ENCODE measurements at places on chromosomes 3 and 15. TPM values are rescaled to one million over a fixed set of nuclear protein-coding genes. Genes with fewer than 3 reads are reported as not detected.

RTP3 gene
- polyA plus RNA-seq, result not detected

MITF gene
- 1.7 TPM for polyA plus RNA-seq

CTXND1 gene
- not detected for polyA plus RNA-seq

TRPM1 gene
- polyA plus RNA-seq, result not detected

IP6K2 gene
- 178 TPM for polyA plus RNA-seq

- H3K27me3 ChIP-seq, result no peaks in the 10 kb centered on the region
- no peak for DNase-seq
- peaks cover 38% of the 10 kb centered on the region for H3K36me3 ChIP-seq
- H3K4me1 ChIP-seq, result no peaks in the 10 kb centered on the region
Measured at GRCh38 chr3:158094235-158095110, 11.7 kb downstream of the SHOX2 start.

DNA sequence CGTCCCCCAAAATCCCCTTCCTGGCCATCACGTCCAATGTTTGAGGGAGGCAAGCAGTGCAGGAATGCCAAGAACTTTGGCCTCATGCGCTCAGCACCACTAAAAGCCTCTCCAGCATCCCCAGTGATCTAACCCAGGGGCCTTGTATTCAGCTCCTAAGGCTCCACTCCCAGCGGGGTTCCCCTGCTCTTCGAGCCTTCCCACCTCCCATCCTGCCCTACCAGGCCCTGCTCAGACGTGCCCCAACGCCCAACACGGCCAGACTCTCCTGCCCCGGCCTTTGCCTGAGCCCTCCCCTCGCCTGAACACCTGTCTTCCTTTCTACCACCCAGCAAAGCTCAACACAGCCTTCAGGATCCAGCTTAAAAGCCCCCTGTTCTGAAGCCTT lies 30.5 kb downstream of the PLXND1 start:
- H3K27me3 ChIP-seq, result no peaks in the 10 kb centered on the region
- no peaks in the 10 kb centered on the region for H3K36me3 ChIP-seq
- no peaks in the 10 kb centered on the region for H3K4me1 ChIP-seq
- H3K27ac ChIP-seq, result no peak overlapping the region
- no peak overlapping the region for H3K4me3 ChIP-seq

GRCh38 chr3:194320744-194321243 lies 30.3 kb downstream of the CPN2 start:
- H3K27ac ChIP-seq, result no peak overlapping the region
- H3K4me3 ChIP-seq, result no peak overlapping the region
- peaks cover 23% of the 10 kb centered on the region for H3K4me1 ChIP-seq
- H3K27me3 ChIP-seq, result no peaks in the 10 kb centered on the region

DNA sequence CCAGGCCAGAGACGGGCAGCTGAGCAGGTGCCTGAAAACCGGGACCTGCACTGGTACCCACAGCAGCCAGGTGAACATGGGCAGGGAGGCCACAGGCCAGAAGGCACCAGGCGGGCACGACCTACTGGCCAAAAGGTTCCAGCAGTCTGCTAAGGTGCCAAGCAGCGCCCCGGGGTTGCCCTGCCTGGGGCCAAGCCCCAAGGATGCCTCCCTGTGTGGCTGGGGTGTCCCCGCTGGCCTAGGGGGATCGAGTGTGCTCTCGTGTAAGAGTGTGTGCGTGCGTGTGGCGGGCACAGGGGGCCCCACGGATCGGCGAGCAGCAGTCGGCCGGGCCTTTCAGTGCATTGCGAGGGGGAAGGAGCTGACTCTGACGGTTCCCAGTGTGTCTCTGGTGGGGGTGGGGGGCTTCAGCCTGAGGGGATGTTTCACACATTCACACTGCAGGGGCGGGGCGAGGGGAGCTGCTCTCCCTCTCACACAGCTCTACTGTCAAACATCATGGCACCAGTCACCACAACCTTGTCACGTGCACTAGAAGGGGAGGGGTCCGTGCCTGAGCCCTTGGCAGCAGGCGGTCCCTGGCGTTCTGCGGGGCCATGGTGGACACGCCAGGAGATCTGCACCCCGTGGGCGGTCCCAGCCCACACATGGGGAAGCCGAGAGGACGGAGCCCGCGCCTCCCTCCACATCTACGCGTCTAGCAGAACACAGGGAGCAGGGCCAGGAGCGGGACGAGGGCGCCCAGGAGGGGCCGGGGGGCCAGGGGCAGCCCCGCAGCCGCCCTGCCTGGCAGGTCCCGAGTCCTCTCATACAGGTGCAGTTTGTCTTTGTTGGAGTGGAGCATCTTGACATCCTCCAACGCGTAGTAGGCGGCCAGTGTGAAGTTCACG lies 44.5 kb downstream of the RGMA start:
- H3K27me3 ChIP-seq, result no peaks in the 10 kb centered on the region
- H3K4me3 ChIP-seq, result no peak overlapping the region
- no peak for DNase-seq
- no peaks in the 10 kb centered on the region for H3K4me1 ChIP-seq
- no peaks in the 10 kb centered on the region for H3K36me3 ChIP-seq

DNA sequence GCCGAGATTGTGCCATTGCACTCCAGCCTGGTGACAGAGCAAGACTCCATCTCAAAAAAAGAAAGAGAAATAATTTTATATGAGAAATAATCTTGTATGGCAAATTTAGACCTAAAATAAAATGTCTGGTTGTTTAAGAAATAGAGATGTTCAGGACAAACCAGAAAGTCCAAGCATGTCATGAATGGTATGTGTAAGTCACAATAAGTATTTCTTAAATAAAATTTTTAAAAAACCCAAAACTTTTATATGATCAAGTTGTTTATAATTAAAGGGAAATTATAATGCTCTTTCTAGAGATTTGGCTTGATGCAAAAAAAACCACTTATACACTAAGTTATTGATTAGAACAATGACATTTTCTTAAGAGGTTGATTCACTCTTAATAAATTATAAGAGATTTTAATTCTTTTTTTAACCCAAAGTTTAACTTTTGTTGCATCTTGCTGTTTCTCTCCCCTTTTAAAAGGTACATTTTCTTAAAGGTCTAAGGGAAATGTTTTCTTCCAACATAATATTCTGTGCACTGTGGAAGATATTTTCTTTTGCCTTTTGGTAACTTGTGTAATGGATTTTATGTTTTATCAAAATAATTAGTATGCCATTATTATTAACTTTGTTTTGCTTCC lies 105.7 kb downstream of the RTP4 start:
- no peak overlapping the region for H3K27ac ChIP-seq
- H3K27me3 ChIP-seq, result no peaks in the 10 kb centered on the region
- DNase-seq, result no peak
- no peaks in the 10 kb centered on the region for H3K4me1 ChIP-seq
- no peak overlapping the region for H3K4me3 ChIP-seq

- peaks cover 42% of the 10 kb centered on the region for H3K4me1 ChIP-seq
- no peak for DNase-seq
- peaks cover 26% of the 10 kb centered on the region for H3K36me3 ChIP-seq
- H3K4me3 ChIP-seq, result peak overlapping the region; percentile 12
- no peaks in the 10 kb centered on the region for H3K27me3 ChIP-seq
- no peak overlapping the region for H3K27ac ChIP-seq
Measured at GRCh38 chr3:4982773-4983738, 3.8 kb downstream of the BHLHE40 start.
